ENCODE measurements at places on chromosomes 4 and X. TPM values are rescaled to one million over a fixed set of nuclear protein-coding genes. Genes with fewer than 3 reads are reported as not detected.

Gene GNRHR
- not detected for polyA plus RNA-seq

Gene FAM53A
- 0.73 TPM for polyA plus RNA-seq

Gene SYAP1
- 9.7 TPM for polyA plus RNA-seq

Gene CFI
- polyA plus RNA-seq = 12.6 TPM

DNA sequence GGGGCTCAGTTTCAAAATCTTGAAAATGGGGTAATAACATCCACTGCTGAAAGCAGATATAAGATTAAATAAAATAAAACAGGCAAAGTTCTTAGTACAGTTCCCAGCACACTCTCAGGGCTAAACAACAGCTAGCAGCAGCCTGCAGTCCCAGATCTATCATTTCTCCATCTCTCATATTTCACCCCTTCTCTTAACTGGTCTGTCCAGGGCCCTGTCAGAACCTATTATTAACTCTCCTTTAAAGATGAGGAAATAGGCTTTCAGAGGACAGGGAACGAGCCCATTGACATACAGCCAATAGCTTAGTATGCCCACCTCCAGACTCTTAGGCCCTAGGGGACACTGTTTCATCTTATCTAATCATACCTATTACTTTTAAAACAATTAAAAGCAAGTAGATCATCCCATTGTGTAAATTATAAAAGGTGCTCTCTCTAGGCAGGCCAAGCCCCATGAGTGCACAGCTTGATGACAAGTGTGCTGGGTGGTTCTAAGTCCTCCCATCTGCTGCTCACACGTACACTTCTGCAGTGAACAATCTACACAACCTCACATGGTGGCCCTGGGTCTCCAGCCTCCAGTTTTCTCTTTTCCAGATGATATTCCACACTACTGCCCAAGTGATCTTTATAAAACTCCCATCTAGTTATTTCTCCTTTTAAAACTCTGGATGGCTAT is 119.0 kb downstream of the APBB2 start:
- H3K27me3 ChIP-seq = no peaks in the 10 kb centered on the region
- no peak overlapping the region for H3K27ac ChIP-seq
- H3K4me1 ChIP-seq = peaks cover 11% of the 10 kb centered on the region
- H3K4me3 ChIP-seq = no peak overlapping the region

DNA sequence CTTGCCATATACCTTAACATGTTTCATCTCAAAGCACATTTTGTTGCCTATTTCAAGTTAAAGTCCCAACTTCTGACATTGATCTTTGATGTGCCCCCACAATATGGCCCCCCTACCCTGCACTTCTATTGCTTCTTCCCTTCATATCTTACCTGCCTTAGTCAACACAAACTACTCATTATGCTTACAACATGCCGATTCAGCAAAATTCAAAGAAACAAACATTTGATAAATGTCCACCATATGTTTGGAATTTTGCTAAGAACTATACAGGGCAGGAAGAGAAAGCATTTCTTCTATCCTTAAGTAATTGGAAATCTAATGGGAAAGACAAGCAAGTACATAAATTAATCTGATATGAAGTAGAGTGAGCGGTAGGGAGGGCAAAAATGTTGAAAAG is 25.6 kb downstream of the NAA11 start:
- DNase-seq = no peak
- no peaks in the 10 kb centered on the region for H3K27me3 ChIP-seq
- no peaks in the 10 kb centered on the region for H3K4me1 ChIP-seq
- no peaks in the 10 kb centered on the region for H3K36me3 ChIP-seq
- no peak overlapping the region for H3K27ac ChIP-seq
- no peak overlapping the region for H3K4me3 ChIP-seq
